Neural crest cell (in vitro differentiated cells): ENCODE measurements at places on chromosomes 16 and 17. TPM values are rescaled to one million over a fixed set of nuclear protein-coding genes. Genes with fewer than 3 reads are reported as not detected.

Gene CEMP1
- total RNA-seq = not detected in 2 replicates

Gene OR1A2
- total RNA-seq = not detected in 2 replicates

Gene SMIM22
- not detected in 2 replicates for total RNA-seq

Gene CNGB1
- total RNA-seq = 0.21 and 0.57 TPM in 2 replicates

Gene BOLA2B
- 103 and 118 TPM in 2 replicates for total RNA-seq
